ENCODE measurements at places on chromosomes 7 and 10.

DNA sequence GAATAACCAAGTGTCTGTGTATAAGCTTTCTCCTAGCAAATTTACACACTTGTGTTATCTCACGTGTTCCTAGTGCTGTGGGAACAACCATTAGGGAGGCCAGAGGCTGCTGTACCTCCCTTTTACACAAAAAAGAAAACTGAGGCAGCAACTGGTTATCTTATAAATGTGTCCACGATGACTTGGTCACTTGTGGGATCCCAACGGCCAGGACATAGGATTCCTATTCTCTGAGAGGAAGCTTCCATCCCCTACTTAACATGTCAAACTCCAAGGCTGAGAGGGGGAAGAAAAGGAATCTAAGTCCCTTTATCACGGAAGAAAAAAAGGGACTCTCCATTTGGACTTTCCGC is 484 bp downstream of the ZNF438 start:
- no peak for DNase-seq

- DNase-seq = no peak
Observed at GRCh38 chr7:2157473-2158279, 75.1 kb downstream of the MAD1L1 start.

GRCh38 chr7:100688326-100688860 is 5.7 kb downstream of the GIGYF1 start:
- no peak for DNase-seq

GRCh38 chr7:157021071-157021870 is 10.8 kb upstream of the MNX1 start:
- no peak for DNase-seq

- no peak for DNase-seq
Observed at GRCh38 chr10:122310311-122311050, 39.4 kb downstream of the BTBD16 start.

DNA sequence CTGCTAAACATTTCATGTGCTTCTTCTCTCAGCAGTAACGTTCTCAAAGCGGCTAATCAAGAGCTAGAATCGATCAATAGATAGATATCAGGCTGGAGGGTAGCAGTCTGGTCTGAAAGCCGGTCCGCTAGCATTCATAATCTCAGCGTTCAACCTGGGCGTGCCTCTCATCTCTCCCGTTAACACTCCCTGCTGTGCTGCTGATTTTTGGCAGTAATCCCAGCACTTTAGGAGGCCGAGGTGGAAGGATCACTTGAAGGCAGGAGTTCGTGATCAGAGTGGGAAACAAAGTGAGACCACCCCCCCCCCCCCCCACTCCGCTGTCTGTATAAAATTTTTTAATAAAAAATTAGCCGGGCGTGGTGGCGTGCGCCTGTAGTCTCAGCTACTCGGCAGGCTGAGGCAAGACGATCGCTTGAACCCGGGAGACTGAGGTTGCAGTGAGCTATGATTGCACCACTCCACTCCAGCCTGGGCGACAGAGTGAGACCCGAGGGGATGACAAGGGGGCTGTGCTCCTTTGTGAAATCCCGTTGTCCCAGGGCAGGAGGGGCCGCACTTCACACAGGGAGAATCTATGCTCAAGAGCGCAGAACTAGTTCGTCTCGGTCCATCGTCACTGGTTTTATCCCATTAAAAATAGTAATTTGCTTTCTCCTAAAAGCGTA is 624 bp upstream of the CEP55 start:
- no peak for DNase-seq

DNA sequence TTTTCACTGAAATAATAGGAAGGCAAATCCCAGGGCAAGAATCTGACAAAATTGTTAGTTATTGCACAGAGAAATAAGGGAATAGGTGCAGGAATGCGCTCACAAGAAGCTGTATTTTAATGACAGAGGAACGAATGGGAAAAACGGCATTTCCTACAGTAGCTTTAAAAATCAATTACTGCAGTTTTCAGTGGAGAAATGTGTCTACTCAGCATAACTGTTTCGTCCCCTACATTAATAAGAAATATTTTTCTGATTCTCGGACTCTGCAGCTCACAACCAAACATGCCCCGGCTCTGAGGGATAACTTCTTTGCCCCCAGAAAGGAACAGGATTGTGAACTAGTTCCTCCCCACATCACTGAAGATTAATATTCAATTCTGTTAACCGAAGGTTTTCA is 44.9 kb upstream of the TCERG1L start:
- DNase-seq = no peak

DNA sequence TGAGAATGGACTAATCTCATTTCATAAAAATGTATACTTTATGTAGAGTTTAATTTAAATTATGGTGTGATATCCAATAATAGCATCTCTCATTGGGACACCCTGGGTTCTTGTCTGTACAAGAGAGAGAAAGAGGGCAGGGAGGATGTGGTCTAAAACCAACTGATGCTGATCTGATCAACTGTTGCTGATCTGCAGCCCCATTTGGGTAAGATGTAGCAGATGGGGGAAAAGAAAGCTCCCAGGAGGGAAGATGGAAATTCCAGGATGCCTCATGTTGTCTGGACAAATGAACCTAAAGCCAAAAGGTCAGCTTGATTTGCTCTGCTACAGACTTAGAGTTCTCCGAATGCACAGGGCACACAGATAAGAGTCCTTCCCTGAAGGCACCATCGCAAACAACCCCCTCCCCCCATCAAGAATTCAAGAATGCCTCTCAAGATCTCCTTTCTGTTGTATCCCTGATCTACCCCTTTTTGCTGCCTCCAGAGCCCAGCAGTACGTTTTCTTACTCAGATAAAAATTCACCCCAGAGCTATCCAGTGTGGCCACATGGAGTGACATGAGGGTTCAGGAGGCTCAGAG is 171.4 kb upstream of the INHBA start:
- no peak for DNase-seq

GRCh38 chr10:49499305-49499851 is 39.5 kb downstream of the ERCC6 start:
- DNase-seq = no peak

- no peak for DNase-seq
Observed at GRCh38 chr7:141906285-141906684, 9.9 kb upstream of the OR9A4 start.

DNA sequence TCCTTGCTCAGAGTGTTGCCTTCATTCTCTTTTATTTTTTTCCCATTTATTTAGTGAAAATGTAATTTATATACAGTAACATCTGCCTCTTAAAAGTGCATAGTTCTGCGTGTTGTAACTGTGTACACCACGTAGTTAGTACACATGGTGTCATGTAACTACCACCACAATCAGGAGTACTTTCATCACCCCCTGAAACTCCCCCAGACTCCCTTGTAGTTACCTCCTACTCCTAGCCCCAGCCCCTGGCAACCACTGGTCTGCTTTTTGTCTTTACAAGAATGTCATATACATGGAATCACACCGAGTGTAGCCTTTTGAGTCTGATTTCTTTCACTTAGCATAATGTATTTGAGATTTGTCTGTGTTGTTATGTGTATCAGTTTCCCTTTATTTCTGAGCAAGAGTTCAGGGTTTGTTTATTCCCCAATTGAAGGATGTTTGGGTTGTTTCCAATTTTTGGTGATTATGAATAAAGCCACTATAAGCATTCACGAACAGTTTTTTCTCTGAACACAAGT is 50.6 kb downstream of the GRK5 start:
- no peak for DNase-seq

DNA sequence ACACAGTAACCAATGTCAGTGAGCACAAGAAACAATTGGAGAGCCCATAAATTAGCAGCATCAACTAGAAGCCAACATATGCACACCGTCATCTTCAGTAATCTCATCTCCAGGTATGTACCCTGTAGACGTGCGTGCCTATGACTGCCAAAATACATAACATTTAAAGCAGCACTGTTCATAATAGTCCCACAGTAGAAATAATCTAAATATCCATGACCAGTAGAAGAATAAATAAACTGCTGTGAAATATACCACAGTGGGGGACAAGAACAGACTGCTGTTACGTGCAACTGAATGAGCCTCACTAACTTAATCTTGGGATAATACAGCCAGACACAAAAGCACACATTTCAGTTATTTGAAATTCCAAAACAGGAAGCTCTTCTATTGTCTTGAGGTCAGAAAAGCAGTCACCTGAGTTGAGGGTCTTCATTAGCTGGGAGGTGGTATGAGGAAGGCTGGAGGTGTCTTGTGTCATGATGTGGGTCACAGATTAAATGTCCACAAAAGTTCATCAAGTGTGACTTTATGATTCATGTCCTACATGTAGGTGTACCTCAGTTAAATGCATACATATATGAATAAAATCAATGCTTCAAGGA is 454.2 kb upstream of the AKR1E2 start:
- no peak for DNase-seq

DNA sequence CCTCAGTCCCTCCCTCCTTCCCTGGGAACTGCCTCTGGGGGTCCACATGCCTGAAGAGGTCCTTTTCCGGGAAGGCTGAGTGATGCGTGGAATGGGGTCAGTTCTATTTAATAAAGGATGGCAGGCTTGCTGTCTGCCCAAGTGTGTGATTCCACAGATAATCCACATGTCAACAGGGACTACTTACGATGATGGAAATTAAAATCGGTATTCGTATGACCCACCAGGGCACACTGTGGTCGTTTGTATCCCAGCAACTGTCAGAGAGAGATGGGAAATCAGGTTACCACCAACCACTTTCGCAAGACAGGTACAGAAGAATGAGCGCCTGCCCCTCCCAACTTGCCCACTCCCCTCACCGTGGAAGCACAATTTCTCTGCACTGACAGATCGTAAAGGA is 110.3 kb downstream of the VIPR2 start:
- no peak for DNase-seq

- DNase-seq = no peak
Observed at GRCh38 chr7:138257459-138258196, 181.4 kb downstream of the AKR1D1 start.

DNA sequence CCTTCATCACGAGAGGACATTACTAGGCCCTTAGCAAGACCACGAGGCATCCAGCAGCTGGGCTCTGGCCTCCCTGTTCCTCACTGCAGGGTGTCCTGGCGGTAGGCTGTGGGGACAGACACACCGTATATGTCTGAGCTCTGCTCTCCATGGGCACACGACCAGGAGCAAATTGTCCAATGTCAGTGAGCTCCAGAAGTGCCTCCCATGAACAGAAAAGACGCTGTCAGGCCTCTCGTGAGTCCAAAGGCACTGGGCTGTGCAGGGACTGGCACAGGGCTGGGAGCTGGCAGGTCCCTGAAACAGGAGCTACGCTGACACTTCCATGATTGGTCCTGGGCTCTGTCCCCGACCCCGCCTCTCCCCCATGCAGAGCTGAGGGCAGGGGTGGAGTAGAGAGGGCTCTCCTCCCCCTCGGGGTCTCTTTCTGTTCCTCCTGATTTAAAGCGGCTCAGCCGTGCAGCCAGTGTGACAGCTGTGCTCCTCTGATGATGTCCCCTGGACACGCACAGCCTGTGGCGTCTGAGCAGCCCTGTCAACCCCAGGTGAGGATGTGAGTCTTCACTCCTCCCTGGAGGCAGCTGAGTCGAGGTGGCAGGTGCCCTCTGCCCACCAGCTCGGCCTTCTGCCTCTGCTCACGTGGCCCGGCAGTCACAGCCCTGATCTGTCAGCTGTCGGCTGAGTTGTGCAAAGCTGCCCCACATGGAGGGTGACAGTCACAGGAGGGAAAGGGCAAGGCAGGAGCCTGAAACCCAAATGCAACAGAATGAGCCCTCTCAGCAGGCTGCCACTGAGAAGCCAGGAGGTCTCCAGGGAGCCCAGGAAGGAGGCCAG is 13.0 kb downstream of the ANTXRL start:
- DNase-seq = no peak

DNA sequence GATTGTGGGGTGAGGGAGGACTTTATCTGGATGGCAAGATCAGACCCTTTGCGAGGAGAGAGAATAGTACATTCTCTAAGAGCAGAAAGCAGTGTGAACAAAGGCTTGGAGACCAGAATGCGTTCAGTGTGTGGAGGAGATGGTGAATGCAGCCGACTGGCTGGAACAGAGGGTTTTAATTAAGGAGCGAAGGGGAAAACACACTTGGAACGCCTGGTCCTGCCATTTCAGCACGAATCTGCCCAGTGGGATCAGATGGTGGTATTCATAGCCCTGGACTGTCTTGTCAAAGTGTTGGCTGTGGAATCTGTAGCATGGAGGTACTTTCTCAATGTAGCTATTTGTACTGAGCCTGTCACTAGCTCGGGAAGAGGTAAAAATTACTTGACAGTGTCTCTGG is 260.9 kb downstream of the SLC25A13 start:
- DNase-seq = no peak

GRCh38 chr7:9516662-9517061 is 1083.3 kb downstream of the NXPH1 start:
- no peak for DNase-seq

DNA sequence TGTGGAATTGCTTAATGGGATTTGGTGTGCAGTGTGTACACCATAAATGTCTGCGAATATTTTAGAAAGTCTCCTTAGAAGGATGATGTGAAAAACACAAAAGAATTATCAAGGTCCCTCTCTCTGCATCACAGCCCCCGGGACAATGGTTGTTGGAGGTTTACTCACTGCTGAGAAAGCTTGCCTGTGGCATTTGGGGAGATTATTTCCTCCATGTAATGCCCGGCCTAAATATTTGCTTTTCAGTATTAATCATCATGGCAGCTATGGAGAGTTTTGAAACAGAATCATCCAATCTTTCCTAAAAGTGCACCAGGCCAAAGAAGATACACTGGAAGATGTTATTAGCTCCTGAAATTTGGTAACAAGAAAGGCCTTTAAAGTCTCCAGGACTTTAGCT is 113.8 kb upstream of the ADCY1 start:
- DNase-seq = no peak

DNA sequence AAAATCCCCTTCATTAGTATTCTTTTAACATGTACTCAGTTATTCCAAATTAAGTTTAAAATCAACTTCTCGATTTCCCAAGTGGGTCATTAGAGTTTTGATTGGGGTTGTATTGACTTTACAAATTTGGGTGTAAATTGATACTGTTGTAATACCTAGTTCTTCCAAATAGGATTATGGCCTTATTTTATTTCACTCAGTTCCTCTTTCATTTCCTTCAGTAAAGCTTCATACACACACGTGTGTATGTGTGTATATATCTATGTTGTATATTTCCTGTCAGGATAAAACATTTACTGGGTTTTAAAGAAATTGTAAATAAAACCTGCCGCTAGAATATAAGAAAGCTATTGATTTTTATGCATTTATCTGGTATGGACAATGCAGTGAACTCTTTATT is 15.9 kb downstream of the YME1L1 start:
- DNase-seq = no peak

DNA sequence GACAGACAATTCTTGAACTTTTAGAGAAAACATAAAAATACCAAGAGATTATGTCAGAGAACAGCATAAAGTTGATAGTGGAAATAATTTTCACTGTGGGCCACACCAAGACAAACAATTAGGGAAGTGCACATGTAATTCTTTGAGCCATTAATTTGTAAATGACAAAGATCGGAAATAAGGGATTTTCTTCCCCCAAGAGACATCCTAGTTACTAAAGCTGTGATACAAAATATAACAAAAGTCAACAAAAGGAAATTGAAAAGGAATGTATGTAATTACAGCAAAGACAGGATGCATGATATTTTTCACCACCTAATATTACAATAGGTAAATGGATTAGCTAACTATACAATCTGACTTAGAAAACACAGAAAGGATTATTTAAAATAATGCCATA is 12.4 kb upstream of the LRRC72 start:
- no peak for DNase-seq
